ENCODE measurements at places on chromosomes 16 and 17.

GRCh38 chr16:49532873-49533272 is 159.3 kb downstream of the C16orf78 start:
- no peak for DNase-seq

GRCh38 chr16:2838928-2839327 is 8.8 kb downstream of the ZG16B start:
- DNase-seq, result peak; percentile 58

- DNase-seq, result no peak
Observed at GRCh38 chr16:88809676-88810165, 2.0 kb downstream of the APRT start.

DNA sequence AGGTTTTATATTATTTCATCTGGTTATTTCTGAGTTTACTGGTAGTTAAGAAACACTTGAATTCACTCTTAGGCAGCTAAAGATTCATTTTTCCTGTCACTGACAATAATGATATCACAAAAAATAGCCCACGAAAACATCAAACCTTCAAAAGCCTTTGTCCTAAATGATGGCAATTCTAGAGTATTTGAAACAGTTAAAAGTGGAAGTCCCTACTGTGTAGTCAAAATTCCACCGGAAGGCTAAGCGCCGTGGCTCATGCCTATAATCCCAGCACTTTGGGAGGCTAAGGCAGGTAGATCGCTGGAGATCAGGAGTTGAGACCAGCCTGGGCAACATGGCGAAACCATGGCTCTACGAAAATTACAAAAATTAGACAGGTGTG is 103.5 kb downstream of the HIC1 start:
- no peak for DNase-seq

DNA sequence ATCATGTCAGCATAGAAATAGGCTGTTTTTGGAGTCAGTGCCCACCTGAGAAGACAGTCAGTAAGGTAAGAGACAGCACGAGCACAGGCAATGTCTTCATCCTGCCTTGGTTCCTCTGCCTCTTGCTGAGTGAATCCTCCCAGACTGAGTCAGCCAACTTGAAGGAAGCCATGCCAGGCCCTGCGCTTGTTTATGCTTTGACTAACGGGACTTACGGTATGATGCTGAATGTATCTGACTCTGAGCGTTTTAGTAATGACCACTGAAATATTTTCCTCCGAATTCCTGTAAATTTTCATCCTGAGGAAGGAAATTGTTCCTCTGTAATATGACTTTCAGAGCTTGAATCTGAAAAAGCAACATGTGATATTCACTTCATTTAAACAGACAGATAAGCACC is 18.0 kb downstream of the C17orf67 start:
- DNase-seq, result no peak

- no peak for DNase-seq
Observed at GRCh38 chr16:6446370-6446769, 886.3 kb upstream of the RBFOX1 start.

GRCh38 chr16:24610416-24610755 is 71.0 kb downstream of the RBBP6 start:
- DNase-seq, result no peak

DNA sequence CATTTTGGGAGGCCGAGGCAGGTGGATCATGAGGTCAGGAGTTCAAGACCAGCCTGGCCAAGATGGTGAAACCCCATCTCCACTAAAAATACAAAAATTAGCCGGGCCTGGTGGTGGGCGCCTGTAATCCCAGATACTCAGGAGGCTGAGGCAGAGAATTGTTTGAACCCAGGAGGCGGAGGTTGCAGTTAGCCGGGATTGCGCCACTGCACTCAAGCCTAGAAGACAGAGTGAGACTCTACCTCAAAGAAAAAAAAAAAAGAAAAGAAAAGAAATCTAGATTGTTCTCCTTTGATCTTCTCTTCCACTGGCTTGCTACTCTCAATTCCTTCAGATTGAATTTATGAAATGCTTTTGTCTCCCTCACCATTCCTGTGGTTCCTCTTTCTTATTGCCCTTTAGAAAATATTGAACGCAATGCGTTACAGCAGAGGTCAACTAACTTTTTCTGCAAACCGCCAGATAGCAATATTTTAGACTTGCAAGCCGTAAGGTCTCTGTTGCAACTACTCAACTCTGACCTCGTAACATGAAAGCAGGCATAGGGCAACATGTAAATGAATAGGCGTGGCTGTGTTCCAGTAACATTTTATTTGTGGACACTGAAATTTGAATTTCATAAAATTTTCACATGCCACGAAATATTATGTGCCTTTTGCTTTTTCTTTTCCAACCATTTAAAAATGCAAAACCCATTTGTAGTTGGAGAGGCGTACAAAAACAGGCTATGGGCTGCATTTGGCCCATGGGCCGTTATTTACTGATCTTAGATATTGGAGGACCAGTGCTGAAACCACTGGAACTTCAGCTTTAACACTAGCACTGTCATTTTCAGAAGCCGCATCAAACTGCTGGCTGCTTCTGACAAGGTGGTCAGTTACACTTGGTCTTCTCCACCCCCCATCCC is 24.8 kb downstream of the PITPNC1 start:
- no peak for DNase-seq

DNA sequence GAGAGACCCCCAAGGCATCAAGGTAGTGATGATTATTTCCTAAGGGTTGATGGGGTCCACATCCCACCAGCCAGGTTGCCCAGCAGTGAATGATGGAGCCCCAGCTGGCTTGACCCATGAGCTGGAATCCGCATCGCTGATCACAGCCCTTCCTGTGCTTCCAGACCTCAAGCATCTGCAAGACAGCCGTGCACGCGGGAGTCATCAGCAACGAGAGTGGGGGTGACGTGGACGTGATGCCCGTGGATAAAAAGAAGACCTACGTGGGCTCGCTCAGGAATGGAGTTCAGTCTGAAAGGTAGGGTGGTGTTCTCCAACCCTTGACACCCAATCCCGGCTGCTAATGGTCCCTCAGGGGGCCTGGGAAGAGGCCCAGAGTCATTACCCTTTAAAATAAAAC is 69.3 kb downstream of the CRISPLD2 start:
- no peak for DNase-seq

DNA sequence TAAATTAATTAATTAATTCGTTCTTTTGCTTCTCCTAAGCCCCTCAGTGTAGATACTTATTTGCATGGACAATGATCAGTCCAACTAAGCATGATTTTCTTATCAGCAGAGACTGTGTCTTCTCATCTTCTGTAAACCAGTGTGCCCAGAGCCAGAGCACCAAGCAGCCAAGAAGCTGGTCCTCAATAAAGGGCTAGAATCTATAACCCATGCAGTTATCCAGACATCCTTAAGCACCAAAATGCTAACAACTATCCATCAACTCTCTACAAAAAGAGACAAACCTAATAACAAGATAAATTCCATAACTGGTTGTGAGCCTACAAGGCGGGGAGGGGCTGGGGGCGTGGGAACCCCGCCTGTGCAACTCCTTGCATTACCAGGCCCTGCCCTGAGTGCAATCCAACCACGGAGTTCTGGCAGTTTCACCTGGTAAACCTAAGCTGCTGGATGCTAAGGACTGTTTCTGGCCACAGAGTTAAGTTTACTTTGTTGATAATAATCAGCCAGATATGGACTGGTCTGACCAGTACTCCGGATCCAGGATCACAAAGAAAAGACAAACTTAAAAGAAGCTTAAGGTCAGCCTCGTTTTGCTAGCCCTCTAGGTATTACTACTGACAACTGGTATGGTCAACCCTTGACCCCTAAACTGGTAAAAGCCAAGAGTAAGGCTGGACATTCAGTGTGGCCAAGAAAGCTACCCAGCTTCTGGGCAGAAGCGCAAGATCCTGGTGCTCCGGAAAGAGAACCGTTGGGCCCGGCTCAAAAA is 51.5 kb downstream of the ZFHX3 start:
- no peak for DNase-seq

DNA sequence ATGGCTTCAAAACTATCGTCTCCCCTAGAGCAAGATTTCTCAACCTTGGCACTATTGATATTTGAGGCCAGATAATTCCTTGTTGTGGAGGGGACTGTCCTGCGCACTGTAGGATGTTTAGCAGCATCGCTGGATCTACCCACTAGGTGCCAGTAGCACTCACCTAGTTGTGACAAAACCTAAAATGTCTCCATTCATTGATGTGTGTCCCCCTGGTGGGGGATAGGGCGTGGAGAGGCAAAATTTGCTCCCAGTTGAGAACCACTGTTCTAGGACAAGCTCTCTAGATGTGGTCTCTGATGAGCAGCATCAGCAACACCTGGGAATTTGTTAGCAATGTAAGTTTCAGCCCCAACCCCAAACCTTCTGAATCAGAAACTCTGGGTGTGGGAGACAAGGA is 259.0 kb downstream of the XYLT1 start:
- peak; percentile 8 for DNase-seq

- no peak for DNase-seq
Observed at GRCh38 chr17:80990921-80991644, 558 bp upstream of the CHMP6 start.

DNA sequence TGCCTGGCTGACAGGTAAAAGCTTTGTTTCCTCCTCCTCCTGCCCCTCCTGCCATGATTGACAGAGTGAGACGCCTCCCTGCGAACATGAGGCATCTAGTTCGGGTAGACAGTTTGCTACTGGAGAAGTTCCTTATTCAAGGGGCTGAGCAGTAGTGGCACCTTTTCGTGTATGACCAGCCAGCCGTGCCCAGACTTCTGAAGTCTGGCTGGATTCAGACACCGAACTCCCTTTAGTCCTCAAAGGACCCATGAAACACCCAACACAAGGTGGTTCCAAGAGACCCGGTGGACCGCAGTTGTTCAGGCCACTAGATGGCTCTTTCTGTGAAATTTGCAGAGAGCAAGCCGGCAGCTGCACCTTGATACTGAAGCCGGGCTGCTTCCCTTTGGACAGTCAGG is 192.8 kb downstream of the XYLT1 start:
- DNase-seq, result peak; percentile 8

- no peak for DNase-seq
Observed at GRCh38 chr17:80225230-80225629, 5.0 kb downstream of the SLC26A11 start.

GRCh38 chr16:4911970-4912386 is 25.0 kb downstream of the PPL start:
- no peak for DNase-seq

- DNase-seq, result no peak
Observed at GRCh38 chr17:65261682-65262636, 124.8 kb downstream of the RGS9 start.

DNA sequence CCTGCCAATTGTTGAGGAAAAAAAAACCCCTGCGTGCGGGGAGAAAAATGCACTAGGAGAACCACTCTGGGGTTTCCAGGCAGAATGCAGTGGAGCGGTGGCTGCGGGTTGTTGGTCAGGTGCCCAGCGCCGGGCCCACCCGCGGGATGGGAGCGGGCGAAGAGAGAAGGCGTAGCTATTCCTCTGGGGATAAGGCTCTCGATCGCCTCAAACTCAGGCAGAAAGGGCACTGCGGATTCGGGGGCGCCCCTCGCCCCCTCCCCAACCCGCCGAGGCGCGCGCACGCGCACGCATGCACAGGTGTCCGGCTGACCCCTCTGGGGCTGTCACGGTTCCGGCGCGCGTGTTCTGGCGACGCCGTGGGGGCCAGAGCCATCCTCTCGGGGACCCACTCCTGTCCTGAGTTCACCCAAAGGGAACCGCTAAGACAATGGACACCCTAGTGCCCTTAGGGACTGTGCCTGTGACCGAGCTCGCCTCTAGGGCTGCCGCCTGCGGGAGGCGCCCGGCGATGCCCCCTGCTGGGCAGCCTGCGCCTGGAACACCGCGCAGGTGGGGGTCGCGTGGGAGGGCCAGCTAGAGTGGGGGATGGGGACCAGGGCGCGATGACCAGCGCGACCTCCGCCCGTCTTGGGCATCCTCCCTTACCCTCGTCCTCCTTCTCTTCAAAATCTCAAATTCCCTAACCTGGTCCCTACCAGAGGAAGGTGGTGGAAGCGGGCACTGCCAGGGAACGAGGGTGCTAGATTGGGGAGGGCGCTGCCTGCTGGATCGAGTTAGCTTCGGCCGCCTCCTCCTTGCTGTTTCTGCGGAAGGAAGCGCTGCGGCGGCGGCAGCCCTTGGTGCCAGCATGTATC is 14.4 kb upstream of the CBX8 start:
- DNase-seq, result no peak

DNA sequence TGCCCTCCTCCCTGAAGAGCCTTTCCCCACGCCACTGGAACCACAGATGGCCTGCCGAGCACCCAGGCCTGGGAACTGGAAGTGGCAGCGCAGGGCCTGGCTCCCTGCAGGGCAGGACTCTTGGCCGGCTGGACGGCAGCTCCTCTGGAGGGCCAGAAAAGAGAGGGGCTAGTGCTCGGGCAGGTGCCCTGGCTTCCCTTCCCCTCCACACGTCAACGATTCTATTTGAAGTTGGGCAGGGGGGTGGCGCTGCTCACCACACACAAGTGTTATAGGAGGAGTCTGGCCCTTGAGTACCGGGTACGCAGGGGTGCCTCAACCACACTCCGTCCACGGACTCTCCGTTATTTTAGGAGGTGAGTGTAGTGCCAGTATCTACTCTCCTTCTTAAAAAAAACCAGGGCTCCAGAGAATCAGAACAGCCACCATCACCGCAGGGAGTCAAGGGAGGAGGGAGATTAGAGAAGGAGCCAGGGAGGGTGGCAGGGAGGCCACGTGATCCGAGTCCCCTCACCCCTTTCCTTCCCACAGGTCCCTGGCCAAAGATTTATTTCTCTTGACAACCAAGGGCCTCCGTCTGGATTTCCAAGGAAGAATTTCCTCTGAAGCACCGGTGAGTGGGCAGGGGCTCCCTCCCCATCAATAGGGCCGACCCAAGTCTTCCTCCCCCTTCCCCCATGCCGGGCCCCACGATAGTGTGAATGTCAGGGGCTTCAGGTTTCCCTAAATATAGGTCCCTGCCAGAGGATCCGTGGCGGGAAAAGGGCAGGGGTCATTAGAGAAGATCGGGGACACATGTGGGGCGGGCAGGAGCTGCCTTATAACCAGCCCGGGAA is 1.4 kb upstream of the ALDOA start:
- DNase-seq, result peak; percentile 72

DNA sequence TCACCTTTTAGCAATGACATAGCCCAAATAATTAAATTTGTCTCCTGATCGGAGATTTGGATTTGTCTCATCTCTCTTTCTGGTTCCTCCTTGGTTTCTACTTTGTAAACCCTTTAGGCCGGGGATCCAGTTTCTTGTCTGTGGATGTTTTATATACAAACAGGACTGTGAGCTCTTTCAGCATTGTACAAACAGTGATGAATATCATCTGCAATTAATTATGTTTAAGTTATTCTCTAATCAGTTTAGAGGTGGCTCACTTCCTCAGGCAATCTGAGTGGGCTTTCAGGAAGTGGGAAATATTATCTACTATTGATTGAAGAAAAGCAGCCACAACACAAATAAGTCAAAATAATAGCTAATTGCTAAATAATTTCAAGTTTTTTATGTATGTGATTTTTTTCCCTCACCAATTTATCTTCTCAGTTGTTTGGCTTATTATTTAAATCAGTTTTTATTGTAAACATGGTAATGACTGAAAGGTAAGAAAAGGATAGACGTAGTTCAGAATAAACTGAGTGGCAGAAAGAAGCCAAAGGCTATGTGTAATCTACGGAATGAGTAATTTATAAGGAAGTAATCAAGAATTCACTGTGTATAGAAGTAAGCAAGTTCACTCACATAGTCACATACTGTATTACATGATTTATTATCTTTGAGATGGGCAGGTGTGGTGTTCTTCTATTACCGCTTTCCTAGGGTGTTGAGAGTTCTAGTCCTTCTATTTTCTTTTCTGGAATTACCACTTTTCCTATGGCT is 3.4 kb upstream of the ABCC11 start:
- no peak for DNase-seq

- DNase-seq, result no peak
Observed at GRCh38 chr16:56825826-56826225, 39.2 kb upstream of the SLC12A3 start.
